ENCODE measurements at places on chromosomes 7 and 10. TPM values are rescaled to one million over a fixed set of nuclear protein-coding genes. Genes with fewer than 3 reads are reported as not detected.

- no peak for DNase-seq
Observed at GRCh38 chr10:21495752-21496342, 29.6 kb downstream of the SKIDA1 start.

- peak; percentile 31 for DNase-seq
Observed at GRCh38 chr7:127650847-127651555, 993 bp upstream of the SND1 start.

GRCh38 chr7:158726277-158726807 lies 21.7 kb upstream of the NCAPG2 start:
- DNase-seq, result no peak

GRCh38 chr7:47268851-47269836 lies 312.8 kb downstream of the TNS3 start:
- no peak for DNase-seq

GRCh38 chr7:107463139-107464078 lies 6.4 kb upstream of the GPR22 start:
- peak; percentile 9 for DNase-seq

GRCh38 chr7:129295015-129295423 lies 70.2 kb downstream of the AHCYL2 start:
- DNase-seq, result peak; percentile 52

- no peak for DNase-seq
Observed at GRCh38 chr10:116487522-116488430, 58.0 kb upstream of the PNLIP start.

- DNase-seq, result no peak
Observed at GRCh38 chr10:126215746-126216631, 172.3 kb downstream of the ADAM12 start.

DNA sequence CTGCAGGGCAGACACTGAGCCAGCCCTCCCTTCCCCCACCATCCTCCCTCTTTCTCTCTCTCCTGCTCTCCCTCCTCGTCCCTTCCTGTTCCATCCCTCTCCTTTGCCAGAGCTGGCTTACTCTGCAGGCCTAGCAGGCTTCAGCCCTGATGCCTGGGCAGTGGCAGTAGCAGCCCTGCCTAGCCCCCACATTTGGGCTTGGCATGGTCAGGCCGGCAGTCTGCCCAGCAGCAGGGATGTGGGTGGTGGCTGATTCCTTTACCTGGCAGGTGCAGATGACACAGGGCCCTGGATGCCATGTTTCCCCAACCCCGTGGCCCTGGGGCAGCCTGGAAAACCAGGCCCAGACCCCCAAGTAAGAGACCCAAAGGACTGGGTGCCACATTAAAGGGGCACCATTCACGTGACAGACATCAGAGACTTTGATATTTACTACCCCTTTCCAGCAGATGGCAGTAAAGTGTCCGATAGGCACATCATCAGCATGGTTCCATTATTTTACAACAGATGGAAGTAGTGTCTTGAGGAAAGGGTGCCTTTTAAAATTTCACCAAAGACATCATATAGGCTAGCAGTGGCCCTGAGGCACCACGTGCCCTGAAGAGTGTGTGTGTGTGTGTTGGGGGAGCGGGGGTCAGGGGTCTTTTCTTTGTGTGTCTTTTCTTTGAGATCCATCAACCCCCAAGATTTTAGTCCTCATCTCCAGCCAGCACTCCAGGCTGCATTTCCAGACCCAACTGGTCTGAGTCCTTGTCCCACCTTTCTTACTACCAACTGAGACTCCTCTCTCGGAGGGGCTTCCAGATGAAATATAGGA lies 5.9 kb downstream of the KCP start:
- no peak for DNase-seq

DNA sequence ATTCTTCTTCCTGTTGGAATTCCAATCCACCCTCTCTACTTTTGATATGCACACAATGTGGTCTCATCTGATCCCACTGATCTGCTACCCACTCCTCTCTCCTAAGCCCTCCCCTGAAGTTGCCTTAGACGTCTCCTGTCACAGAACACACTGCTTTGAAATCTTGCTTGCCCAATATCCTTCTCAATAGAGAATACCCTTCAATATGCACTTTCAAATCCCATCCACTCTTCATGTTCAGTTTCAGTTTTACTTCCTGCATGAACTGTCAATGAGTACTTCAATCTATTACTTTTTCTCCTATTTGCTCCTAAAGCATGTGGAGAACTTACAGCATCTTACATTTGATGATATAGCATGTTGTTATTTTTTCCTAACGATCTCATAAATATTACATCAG lies 93.5 kb downstream of the UPF2 start:
- no peak for DNase-seq

GRCh38 chr10:31319602-31320549 lies 860 bp downstream of the ZEB1 start:
- no peak for DNase-seq

DNA sequence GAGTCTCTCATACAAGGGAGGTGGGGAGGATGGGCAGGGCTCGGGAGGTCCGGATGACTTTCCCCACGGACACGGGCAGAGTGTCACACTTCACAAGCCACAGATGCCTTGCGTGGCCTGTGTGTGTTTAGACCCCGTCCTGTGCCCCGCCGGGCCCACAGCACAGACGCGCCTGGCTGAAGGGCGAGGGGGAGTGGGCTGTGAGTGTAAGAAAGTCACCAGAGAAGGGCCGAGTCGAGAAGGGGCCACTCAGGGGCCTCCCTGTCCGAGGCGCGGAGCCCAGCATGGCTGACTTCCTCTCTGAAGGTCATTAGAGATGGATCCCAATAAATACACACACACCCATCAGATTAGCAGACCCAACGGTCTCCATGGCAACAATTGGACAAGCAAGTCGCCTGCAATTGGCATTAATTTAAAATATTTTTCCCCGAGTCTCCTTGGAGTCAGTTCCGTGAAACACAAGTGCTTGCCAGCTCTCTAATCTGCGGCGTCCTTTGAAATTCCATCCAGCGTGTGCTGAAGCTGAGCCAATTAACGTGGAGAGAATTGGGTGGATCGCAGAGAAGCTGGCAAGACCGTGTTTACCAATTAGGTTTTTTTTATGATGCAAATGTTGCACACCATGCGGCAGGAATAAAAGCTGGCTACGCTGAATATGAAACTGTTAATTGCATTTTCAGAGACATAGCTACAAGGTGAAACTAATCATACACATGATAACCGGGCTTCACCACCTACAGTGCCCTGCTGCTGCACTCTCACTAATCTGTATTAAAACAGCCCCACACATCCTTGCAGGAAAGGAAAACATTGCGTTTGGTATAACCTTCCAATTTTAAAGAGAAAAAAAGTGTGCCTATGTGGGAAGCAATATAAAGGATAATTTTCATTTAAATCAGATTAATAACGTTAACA lies 571.2 kb downstream of the PTPRN2 start:
- no peak for DNase-seq

DNA sequence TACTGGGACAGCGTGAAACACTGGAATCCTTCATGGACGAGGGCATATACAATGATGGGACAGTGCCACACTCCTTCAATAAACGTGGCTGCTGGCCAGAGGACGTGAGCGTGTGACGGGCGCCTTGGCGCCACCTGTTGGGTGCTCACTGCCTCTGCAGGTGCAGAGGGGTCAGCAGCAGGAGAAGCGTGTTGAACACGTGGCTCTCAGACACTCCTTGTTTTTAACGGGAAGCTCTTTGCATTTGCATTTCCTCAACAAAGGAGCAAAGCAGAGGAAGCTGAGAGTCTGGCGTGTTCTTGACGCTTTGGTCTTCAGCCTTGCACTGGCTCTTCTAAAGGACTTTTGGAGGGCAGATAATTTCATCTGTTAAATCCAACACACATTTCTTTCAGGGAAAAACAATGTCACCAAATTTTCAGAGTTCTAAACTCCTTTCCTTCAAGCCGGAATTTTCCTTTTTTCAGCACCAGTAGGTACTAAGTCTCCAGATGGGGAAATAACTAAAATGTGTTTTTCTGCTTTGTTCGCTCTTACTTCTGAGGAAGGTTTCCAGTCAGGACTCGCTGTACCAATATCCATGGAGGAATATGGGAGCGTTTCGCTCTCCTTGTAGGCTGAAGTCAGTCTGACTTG lies 2.9 kb upstream of the GET4 start:
- peak; percentile 36 for DNase-seq

GRCh38 chr7:150307904-150308303 lies 15.3 kb upstream of the LRRC61 start:
- no peak for DNase-seq

GRCh38 chr10:88861036-88861435 lies 9.4 kb upstream of the ANKRD22 start:
- DNase-seq, result no peak

DNA sequence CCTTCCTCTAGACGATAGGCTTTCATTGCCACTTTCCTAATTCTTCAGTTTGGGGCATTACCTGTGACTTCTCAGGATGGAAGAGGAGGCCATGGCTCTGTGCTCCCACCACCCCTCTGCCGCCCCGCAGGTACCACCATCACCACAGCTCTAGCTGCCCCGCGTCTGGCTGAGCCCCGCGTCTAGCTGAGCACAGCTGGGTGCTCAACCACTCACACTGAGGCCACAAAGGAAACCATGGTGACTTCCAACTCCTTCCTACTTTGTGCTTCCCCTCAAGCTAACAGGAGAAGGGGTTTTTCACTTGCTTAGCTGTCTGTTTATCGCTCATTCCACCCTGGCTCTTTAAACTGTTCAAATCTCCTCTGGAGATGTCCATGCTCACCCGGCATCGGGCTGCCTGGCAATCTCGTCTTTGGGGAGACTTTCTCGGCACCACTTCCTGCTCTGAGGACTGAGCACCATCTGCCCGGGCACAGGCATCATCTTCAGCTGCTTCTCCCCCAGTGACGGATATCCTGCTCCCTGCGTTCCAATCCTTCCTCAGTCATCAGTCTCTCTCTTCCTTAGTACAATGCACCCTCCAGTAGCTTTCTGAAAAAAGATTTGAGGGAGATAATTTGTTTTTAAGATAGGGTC lies 59.4 kb downstream of the MAD1L1 start:
- DNase-seq, result no peak

- no peak for DNase-seq
Observed at GRCh38 chr7:148084138-148084537, 506.4 kb upstream of the C7orf33 start.

DNA sequence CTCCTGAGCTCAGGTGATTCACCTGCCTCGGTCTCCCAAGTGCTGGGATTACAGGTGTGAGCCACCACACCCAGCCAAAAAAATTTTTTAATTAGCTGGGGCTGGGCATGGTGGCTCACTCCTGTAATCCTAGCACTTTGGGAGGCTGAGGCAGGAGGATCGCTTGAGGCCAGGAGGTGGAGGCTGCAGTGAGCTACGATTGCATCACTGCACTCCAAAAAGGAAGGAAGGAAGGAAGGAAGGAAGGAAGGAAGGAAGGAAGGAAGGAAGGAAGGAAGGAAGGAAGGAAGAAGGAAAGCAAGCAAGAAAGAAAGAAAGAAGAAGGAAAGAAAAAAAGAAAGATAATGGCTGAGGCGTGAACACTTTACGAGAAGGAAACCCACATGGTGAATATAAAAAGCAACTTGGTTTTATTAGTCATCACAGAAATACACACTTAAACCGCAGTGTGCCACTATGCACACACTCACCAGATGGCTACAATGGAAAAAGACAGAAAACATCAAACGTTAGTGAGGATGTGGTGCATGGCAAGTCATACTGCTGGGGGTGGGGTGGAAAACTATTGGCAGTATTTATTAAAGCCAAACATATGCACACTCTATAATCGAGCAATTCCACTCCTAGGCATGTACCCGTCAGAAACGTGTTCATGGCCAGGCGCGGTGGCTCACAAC lies 4.4 kb upstream of the CCL26 start:
- no peak for DNase-seq

- no peak for DNase-seq
Observed at GRCh38 chr10:124736491-124737136, 7.6 kb downstream of the FAM53B start.

- DNase-seq, result no peak
Observed at GRCh38 chr10:111077479-111077784, 603 bp downstream of the ADRA2A start.

DNA sequence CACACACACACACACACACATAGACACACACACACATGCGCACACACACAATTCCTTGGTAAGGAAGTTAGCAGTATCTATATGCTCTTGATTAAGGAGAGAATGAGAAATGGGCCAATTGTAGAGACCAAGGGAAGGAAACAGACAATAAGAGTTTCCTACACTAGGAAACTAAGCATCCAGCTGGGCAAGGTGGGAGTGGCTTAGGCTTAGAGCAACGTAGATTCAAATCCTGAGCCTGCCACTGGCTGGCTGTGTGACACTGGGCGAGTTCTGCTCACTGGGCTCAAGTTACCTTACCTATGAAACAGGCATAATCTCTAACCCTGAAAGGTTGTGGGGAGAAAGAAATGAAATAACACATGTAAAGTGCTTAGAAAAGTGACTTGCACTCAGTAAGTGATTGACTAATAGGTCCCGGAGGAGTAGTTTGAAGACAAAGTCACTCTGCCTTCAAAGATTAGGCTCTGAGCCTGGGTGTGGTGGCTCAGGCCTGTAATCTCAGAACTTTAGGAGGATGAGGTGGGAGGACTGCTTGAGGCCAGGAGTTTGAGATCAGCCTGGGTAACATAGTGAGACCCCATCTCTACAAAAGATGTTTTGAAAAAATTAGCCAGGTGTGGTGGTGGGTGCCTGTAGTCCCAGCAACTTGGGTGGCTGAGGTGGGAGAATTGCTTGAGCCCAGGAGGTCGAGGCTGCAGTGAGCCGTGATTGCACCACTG lies 701.4 kb downstream of the PARD3 start:
- DNase-seq, result no peak

GRCh38 chr7:43454936-43455518 lies 127.9 kb upstream of the STK17A start:
- peak; percentile 45 for DNase-seq

The FZD1 gene
- total RNA-seq, result 5.9 TPM

The ABCB8 gene
- 31.8 TPM for total RNA-seq

The C7orf57 gene
- total RNA-seq, result not detected

The SAMD8 gene
- 8.0 TPM for total RNA-seq

The FKBP6 gene
- total RNA-seq, result not detected

The AKR1C4 gene
- not detected for total RNA-seq

The DCLRE1A gene
- total RNA-seq, result 7.9 TPM

The SH2D4B gene
- total RNA-seq, result not detected

The CH25H gene
- total RNA-seq, result not detected

The VGF gene
- total RNA-seq, result 20.9 TPM

The PLPP4 gene
- total RNA-seq, result 3.9 TPM

The CRTAC1 gene
- not detected for total RNA-seq
